Stimulated activated CD8-positive, alpha-beta memory T cell treated with anti-CD3 and anti-CD28 coated beads, Interleukin-4, amount 100 ng/mL, for 4 hours (primary cell): ENCODE measurements at places on chromosomes 5 and 9.

DNA sequence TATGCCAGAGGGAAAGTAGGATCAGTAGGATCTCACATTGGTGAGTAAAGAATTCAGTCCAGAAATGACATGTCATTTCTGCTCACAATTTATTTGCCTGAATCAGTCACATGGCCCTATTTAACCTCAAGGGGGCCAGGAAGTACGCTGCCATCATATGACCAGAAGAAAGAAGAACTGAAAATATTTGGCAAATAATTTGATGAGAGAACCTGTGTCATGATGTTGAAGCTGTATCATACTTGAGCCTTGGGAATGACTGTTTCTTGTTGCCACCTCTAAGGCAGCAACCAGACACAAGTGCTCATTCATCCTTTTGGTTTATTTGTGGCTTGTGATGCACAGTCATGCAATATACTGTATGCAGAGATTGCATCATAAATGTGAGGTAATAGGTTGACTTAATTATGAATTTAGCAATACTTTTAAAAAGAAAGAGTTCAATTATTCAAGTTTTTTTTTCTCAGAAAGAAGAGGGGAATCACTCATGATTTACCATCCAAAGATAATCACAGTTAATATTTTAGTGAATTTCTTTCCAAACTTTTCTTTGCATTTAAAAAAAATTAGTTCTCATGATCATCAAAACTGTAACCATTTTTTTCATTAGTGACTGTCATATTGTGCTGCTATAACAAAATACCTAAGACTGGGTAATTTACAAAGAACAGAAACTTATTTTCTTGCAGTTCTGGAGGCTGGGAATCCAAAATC is 8.2 kb upstream of the ZFYVE16 start:
- no peak for DNase-seq

GRCh38 chr5:126138281-126138931 is 284.8 kb upstream of the GRAMD2B start:
- no peak for DNase-seq

DNA sequence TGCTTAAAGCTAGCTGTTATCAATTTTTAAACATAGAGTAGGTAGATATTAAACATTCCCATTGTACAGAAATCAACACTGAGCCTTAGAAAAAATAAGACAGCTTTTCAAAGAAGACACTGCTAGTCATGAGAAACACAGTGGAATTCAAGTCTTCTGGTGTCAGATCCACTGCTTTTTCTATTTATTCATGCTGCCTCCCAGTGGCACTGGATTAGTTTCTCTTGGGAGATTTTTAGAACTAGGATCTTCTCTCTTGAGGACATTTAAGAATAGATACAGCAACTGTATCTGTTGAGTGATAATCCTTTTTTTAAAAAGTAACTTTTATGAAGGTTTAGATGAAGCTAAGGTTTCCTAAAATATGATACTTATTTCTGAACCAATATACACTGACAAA is 1635.4 kb upstream of the C9orf72 start:
- DNase-seq = no peak

- no peak for DNase-seq
Observed at GRCh38 chr9:77471572-77471971, 176.6 kb downstream of the GNA14 start.

GRCh38 chr9:115164511-115164974 is 46.6 kb upstream of the TNC start:
- no peak for DNase-seq

DNA sequence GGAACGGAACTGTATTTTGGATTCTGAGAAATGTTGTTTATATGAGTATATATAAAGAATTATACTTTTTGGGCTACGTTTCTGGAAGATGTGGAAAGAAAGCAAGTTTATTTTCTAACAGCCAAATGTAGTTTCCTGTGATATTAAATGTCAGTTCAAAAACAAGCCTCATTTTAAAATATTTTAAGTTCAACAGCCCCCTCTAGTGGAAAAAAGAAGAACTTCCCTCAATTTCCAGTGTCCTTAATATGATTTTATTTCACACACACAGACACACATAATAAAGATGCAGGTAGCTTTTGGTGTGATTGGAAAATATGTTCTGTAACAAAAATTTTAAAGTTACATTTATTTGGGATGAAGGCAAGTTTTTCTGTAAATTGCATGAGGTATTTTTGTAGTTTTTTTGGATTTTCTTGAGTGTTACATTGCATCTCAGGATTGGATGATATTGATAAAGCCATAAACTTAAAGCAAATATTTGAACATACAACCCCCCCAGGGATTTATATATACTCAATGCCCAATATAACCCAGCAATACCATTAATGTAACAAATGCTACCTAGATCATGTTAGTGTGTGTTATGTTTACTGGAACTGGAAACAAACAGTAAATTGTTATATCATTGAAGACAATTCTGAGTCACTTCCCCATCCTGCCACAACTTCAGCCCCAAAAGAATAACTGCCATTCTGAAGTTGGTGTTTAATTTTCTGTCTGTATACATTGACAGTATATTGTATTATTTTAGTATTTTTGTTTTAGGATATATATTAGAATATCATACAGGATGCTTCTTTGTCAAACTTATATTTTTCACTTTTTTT is 54.0 kb downstream of the CCDC171 start:
- DNase-seq = no peak

- DNase-seq = no peak
Observed at GRCh38 chr5:123882965-123883345, 371.0 kb downstream of the CSNK1G3 start.

- no peak for DNase-seq
Observed at GRCh38 chr5:72510610-72511181, 3.5 kb upstream of the ZNF366 start.

DNA sequence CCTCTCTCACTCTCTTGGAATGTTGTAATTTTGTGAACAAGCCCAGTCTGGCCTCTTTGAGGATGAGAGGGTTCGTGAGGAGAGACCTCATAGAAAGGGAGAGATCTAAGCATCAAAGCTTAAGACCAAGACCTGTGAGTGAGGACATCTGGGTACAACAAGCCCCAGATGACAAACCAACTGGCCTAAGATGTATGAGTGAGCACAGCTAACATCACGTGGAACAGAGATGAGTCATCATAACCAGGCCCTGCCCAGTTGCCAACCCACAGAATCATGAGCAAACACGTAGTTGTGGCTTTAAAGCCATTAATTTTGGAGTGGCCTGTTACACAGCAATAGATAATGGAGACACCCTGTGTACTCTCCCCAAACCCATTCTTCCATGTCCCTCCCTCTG is 439.1 kb upstream of the KIF2A start:
- no peak for DNase-seq

DNA sequence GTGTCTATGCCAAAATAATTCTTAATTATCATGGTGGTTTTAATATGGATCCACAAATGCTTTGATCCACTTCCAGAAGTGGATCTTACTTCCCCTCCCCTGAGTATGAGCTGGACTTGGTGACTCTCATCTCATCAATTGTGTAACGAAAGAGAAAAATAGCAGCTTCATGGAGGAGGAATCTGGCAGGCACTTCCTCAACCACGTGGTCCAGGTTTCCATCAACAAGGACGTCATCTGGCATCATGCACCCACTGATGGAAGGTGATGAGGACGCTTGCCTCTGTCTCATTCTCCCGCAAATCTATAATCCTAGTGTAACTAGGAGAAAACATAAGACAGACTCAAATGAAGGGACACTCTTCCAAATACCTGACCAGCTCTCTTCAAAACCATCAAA is 54.6 kb upstream of the S1PR3 start:
- no peak for DNase-seq

GRCh38 chr5:138082033-138082432 is 1.8 kb upstream of the WNT8A start:
- DNase-seq = no peak

- DNase-seq = no peak
Observed at GRCh38 chr9:26565118-26565517, 327.5 kb downstream of the CAAP1 start.

- no peak for DNase-seq
Observed at GRCh38 chr5:72390836-72391235, 70.7 kb downstream of the PTCD2 start.

DNA sequence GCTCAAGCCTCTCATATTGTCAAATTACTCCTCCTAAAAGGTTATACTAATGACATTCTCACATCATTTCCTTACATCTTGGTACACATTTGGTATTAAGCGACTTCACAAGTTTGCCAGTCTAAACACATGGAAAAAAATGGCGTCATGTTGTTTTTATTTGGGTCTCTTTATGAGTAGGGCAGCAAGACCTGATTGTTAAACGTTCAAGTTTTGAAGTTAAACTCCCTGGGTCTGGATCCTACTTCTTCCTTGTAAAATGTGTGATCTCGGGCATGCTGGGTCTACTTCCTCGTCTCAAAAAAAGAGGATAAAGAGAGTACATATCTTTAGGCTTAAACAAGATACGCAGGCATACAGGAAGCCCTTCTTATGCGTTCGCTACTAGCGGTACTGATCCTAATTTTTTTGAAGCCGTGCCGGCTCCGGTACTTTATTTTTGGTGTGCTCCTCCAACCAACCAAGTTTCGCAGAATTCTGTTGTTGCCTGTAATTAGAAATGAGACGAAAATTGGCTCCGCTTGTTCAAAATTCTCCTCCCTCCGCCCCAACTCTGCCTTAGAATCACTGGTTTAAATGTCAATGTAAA is 596 bp upstream of the CDC37L1 start:
- DNase-seq = no peak

DNA sequence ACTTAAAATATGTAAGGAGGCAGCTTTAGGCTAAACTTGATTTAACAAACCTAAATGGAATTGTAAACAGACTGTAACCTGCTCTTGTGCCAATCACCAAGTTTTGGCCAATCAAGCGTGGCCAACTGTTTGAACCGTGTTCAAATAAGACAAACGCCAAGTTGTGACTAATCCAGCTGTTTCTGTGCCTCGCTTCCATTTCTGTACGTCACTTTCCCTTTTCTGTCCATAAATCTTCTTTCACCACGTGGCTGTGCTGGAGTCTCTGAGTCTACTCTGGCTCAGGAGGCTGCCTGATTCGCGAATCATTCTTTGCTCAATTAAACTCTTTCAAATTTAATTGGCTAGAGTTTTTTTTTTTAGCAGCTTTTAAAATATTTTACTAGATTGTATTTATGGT is 71.3 kb downstream of the LIX1 start:
- DNase-seq = no peak

DNA sequence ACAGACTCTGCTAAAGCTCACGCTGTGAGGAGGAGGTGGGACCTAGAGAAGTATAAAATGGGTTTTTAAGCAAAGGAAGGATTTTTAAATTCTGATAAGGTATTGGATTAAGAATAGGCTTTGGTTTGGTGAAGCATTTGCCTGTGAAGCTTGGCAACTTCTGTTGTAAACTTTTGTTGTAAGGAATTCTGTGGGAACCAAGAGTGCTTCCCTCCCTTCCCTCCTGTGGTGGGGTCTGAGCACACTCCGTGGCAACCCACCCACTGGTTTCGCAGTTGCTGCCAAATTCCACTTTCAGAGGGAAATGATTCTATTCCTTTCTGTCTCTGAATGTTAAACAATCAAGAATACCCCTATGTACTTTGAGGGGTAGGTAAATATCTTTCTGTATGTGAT is 28.6 kb upstream of the GTF2H2C start:
- DNase-seq = no peak

- no peak for DNase-seq
Observed at GRCh38 chr9:89038382-89039103, 47.3 kb downstream of the S1PR3 start.

GRCh38 chr5:179613460-179614071 is 9.9 kb downstream of the HNRNPH1 start:
- no peak for DNase-seq

- no peak for DNase-seq
Observed at GRCh38 chr5:138603249-138603920, 28.2 kb upstream of the HSPA9 start.

- no peak for DNase-seq
Observed at GRCh38 chr5:102865171-102865509, 110.0 kb downstream of the PAM start.

- DNase-seq = no peak
Observed at GRCh38 chr9:69822116-69822750, 1.6 kb downstream of the CFAP95 start.

GRCh38 chr9:92637326-92637725 is 32.6 kb downstream of the IPPK start:
- no peak for DNase-seq

DNA sequence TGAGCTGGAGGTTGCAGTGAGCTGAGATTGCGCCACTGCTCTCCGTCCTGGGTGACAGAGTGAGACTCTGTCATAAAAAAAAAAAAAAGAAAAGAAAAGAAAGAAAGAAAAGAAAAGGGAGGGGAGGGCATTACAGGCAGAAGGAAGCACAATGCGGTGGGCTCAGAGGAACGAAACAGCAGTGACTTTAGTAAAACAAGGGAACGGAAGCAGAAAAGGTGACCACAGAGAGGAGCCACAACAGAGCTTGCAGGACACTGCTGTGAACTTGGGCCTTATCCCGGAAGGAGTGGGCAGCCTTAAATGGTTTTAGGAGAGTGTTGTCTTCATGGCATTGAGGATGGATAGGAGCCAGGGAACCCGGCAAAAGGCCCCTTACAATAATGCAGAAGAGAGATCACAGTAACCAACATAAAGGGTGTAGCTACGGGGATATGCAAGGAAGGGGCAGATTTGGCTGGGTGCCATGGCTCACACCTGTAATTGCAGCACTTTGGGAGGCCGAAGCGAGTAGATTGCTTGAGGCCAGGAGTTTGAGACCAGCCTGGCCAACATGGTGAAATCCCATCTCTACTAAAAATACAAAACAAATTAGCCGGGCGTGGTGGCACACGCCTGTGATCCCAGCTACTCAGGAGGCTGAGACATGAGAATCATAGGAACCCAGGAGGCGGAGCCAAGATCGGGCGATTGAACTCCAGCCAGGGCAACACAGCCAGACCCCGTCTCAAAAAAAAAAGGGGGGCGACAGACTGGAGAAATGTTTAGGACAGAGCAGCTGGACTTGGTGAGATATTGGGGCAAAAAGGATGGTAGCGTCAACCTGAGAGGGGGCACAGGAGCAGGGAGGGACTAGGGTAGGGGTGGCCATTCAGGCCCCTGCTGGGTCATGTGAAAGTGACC is 83.9 kb upstream of the ZBTB43 start:
- DNase-seq = no peak

DNA sequence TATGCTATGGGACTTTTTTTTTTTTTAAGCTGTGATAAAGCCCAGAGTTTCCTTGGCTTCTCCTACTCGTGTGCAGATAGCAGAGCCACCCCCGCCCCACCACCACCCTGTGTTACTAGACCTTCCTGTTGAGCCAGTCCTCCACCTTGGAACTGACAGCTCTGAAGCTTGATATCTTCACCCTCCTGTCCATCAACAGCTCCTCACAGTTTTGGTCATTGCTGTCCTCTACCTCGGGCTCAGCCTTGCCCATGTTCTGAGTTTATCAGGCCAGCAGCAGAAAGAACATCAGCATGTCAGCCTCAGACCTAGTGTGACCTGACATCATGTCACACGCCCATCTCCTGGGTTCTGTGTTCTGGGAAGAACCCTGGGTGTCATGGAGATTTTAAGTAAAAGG is 167.1 kb upstream of the RAI14 start:
- no peak for DNase-seq
